Astrocyte (in vitro differentiated cells and primary cell): ENCODE measurements at places on chromosomes 1 and 21.

DNA sequence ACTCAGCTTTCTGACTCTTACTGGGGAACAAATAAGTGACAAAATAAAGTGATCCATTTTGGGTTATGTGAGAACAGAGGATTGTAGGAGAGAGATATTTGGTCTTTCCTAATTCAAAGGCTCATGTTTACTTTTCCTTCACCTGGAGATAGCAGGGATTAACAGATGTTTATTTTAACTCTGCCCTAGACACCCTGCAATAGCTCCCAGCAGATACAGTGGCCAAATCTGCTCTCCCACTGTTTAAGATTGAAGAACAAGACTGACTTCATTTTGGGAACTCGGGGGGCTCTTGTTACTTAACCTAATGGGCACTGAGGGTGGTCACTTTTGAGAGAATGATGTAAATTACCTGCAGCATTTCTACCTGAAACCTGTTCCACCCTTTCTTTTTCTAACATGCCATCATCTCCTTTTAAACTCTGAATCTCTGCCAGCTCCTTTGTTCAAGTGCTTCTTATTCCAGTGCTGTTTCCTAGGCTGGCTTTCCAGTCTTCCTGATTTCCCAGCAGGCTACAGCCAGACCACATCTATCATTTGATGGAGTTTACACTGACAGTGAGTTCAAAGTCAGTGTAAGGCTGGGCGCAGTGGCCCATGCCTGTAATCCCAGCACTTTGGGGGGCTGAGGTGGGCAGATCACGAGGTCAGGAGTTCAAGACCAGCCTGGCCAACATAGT lies 90.0 kb downstream of the SELENOF start:
- H3K36me3 ChIP-seq = no peaks in the 10 kb centered on the region
- no peaks in the 10 kb centered on the region for H3K4me1 ChIP-seq

DNA sequence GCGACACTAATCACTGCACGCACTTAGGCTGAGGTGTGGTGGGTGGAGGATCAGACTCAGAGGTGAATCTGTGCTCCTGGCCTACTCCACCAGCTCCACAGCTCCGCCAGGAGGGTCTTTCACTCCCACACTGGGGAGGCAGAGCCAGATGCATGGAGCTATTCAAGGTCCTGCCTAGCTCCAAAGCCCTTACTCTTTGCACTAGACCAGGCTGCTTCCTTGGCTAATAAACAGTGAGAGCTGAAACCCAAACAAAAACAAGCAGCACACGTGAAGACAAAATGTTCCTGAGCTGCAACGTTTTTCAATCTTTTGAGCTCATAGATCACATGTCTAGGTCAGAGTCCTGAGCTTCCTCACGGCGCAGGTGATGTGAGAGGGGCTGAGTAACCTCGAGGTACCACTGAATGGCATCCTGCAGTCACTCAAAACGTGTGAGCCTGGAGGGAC lies 19.2 kb downstream of the CAPZB start:
- no peak overlapping the region for H3K4me3 ChIP-seq
- peaks cover 5% of the 10 kb centered on the region for H3K36me3 ChIP-seq
- DNase-seq = no peak
- H3K4me1 ChIP-seq = peaks cover 22% of the 10 kb centered on the region

- H3K4me1 ChIP-seq = no peaks in the 10 kb centered on the region
- no peak overlapping the region for H3K4me3 ChIP-seq
- H3K36me3 ChIP-seq = no peaks in the 10 kb centered on the region
- H3K27me3 ChIP-seq = no peaks in the 10 kb centered on the region
These were observed 58.1 kb upstream of the APOBEC4 start for GRCh38 chr1:183711165-183711682.

DNA sequence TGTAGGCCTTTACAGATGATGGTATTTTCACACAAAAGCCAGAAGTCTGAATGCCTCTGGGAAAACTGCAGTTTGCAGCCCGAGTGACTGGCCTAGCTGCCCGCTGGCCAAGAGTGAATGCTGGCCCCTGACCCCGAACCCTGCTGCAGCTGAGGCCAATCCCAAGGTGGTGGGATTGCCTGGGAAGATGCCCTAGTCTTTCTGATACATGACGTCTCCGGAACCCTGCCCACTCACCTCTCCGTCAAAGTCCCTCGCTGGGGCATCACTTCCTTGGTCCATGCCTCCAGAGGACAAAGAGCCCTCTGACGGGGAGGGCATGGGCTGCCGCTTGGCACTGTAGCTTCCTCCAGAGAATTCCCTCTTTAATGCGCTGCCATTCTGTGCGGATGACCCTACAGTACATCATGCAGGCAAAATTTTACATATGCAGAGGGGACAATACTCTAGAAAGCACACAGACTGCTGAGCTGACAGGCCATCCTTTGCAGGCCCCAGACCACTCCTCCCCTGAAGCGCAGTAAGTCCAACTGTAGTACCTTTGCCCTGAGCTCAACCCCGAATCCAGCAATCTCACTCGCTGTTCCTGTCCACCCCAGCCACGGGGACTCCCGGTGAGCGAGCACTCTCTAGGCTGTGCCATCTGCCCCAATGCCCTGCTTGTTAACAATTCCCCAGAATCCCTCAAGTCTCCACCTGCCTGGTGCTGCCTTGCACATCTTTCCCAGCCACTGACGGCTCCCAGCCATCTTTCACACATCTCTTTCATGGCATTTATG lies 54.7 kb downstream of the COQ8A start:
- no peaks in the 10 kb centered on the region for H3K27me3 ChIP-seq
- H3K4me1 ChIP-seq = no peaks in the 10 kb centered on the region
- H3K27ac ChIP-seq = no peak overlapping the region
- H3K4me3 ChIP-seq = no peak overlapping the region
- H3K36me3 ChIP-seq = no peaks in the 10 kb centered on the region
- no peak for DNase-seq

GRCh38 chr1:119870917-119871596 lies 25.3 kb downstream of the ADAM30 start:
- peaks cover 21% of the 10 kb centered on the region for H3K4me1 ChIP-seq
- DNase-seq = peak; percentile 45
- no peaks in the 10 kb centered on the region for H3K27me3 ChIP-seq

- no peak overlapping the region for H3K4me3 ChIP-seq
- no peak for DNase-seq
- no peak overlapping the region for H3K27ac ChIP-seq
- no peaks in the 10 kb centered on the region for H3K27me3 ChIP-seq
- no peaks in the 10 kb centered on the region for H3K4me1 ChIP-seq
- H3K36me3 ChIP-seq = no peaks in the 10 kb centered on the region
These were observed 115.5 kb downstream of the KCNK2 start for GRCh38 chr1:215198021-215198420.

DNA sequence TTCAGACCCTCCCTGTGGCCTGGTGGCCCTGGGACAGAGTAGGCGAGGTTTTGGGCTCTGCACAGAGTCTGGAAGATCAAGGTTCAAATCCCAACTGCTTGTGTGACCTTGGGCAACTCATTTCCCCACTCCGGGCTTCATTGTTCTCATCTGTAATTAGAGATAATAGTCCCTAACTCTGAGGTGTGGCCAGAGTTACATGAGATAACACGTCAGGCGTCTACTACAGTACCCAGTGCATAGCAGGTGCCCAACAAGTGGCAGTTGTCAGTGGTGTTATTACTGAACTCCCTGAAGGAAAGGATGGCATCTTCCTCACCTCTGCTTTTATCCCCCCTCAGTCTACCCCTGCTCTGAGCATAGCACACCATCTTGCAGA lies 20.8 kb downstream of the RAP1GAP start:
- no peaks in the 10 kb centered on the region for H3K36me3 ChIP-seq
- DNase-seq = no peak
- no peak overlapping the region for H3K27ac ChIP-seq

DNA sequence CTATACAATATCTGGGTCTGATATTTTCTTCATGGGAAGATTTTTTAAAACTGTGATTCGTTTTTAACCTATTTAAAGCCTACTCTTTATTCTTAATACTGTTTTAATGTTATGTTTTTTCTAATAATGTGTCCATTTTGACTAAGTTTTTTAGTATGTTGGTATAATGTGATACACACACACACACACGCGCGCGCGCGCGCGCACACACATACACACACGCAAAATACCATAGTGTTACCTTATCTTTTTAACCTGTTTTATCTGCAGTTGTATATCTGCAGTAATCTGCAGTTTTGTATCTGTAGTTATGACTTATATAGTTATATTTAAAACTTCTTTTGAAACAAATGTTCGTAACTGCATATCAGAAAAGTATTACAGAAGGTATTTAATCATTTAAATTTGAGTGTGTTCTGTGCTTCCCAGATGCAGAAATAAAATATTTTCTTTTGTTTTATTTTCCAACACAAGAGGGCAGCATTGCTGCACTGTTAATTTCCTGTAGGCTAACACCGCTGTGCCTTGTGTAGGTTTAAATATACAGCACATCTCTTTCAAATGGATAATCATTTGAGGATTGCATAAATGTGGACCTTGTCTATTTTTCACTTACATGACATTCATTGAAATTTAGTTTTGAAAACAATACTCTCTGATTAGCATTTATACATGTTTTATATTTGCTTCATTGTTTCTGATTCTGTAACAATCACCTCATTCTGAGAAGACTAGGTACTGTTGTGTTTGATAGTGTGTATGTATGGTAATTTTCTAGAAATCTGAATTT lies 166.1 kb downstream of the PDE4B start:
- no peak for DNase-seq
- H3K4me1 ChIP-seq = peaks cover 3% of the 10 kb centered on the region
- H3K36me3 ChIP-seq = no peaks in the 10 kb centered on the region
- H3K27ac ChIP-seq = no peak overlapping the region

- no peaks in the 10 kb centered on the region for H3K4me1 ChIP-seq
- no peak for DNase-seq
- H3K27me3 ChIP-seq = no peaks in the 10 kb centered on the region
- no peak overlapping the region for H3K27ac ChIP-seq
- peaks cover 29% of the 10 kb centered on the region for H3K36me3 ChIP-seq
These were observed 37.5 kb downstream of the S100B start for GRCh38 chr21:46567348-46567747.

- H3K4me3 ChIP-seq = no peak overlapping the region
- H3K27me3 ChIP-seq = no peaks in the 10 kb centered on the region
These were observed 27.5 kb downstream of the KCTD3 start for GRCh38 chr1:215594640-215595039.

DNA sequence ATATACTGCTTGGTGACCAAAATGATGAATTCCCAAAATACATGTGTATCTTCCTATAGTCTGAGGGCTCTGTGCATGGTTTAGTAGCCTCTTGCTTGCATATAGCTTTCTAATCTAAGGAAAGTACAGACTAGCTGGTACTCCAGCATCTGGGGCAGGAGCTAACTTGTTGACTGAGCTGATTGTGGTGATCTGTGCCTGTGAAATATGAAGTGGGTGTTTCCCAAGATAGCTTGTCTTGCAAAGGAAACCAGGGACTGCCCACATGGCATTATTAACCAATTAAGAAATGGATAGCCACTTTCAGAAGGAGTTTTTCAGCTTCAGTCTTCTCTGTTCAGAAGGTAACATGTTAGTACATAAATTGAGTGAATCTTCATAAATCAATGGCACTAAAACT lies 219.8 kb downstream of the NEGR1 start:
- peak; percentile 14 for DNase-seq
- H3K4me1 ChIP-seq = no peaks in the 10 kb centered on the region
- no peak overlapping the region for H3K4me3 ChIP-seq
- no peak overlapping the region for H3K27ac ChIP-seq
- no peaks in the 10 kb centered on the region for H3K27me3 ChIP-seq
- H3K36me3 ChIP-seq = no peaks in the 10 kb centered on the region

DNA sequence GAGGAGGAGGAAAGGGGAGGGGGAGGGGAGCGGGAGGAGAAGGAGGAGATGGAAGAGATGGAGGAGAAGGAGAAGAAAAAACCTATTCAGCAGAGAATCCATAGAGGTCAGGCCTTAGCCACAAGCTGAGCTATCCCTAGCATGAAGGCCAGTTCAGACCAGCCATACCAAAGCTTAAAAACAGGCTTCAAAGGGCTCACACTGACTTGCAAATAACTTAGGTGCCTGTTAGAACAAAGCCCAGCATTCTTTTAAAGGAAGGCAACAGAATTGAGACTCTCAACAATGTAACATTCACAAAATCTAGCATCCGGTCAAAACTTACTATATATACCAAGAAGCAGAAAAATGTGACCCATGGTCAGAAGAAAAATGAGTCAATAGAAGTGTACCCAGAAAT lies 43.6 kb upstream of the IFFO2 start:
- no peak overlapping the region for H3K27ac ChIP-seq
- H3K4me1 ChIP-seq = peaks cover 5% of the 10 kb centered on the region
- H3K27me3 ChIP-seq = no peaks in the 10 kb centered on the region
- H3K36me3 ChIP-seq = no peaks in the 10 kb centered on the region
- peak; percentile 7 for DNase-seq

DNA sequence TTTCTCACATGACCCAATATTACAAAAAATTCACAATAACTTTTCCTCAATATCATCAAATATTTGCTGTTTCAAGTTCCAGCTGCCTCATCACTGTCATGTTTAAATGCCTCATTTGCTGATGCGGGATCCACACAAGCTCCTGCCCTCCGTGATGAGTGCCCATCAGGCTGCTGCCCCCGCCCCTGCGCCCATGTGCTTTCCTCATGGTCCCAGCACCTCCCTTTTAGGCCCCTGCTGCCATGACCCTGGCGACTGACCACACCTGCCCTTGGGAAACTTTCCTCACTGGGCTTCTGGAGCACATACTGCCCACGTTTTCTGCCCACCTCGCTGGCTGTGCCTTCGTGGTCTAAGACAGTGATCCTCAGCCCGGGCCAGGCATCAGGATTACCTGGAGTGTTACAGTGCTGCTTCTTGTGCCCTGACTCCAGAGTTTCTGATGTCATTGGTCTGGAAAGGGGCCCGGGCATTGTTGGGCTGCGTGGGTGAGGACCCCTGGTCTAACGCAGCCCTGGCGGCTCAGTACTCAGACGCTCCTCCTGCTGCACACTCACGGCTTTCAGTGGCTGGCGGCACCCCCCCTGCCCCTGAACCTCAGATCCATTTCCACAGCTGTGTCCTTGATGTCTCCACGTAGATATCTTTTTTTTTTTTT lies 20.5 kb downstream of the PLEKHM2 start:
- H3K27ac ChIP-seq = no peak overlapping the region
- peaks cover 20% of the 10 kb centered on the region for H3K4me1 ChIP-seq
- no peaks in the 10 kb centered on the region for H3K27me3 ChIP-seq
- peaks cover 2% of the 10 kb centered on the region for H3K36me3 ChIP-seq
- H3K4me3 ChIP-seq = no peak overlapping the region
- no peak for DNase-seq

- no peaks in the 10 kb centered on the region for H3K36me3 ChIP-seq
- H3K4me3 ChIP-seq = no peak overlapping the region
- no peak overlapping the region for H3K27ac ChIP-seq
- H3K4me1 ChIP-seq = no peaks in the 10 kb centered on the region
- DNase-seq = no peak
These were observed 32.0 kb upstream of the CD2 start for GRCh38 chr1:116722016-116722838.

DNA sequence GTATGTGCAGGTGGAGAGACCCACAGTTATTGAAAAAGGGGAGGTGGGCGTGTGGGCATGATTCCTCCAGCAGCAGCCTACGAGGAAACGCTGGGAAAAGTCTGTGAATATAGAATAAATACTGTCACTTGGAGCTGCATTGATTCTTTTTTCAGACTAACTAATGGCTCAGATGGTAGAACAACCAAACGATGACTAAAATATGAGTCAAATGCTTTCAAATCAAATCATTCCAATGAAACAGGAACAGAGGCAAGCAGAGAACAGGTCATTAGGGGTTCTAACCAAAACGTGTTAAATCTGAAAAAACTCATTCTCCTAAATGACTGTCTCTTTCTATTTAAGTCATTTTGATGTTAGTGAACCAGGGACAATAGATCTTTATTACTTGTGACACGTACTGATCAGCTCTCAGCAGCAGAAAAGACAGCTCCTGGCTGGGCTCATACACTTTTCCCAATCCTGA lies 35.1 kb upstream of the SEC16B start:
- no peaks in the 10 kb centered on the region for H3K27me3 ChIP-seq
- no peak overlapping the region for H3K27ac ChIP-seq
- H3K36me3 ChIP-seq = no peaks in the 10 kb centered on the region

GRCh38 chr21:35010447-35010846 lies 38.7 kb downstream of the RUNX1 start:
- no peak overlapping the region for H3K27ac ChIP-seq
- no peak for DNase-seq
- no peaks in the 10 kb centered on the region for H3K36me3 ChIP-seq
- H3K27me3 ChIP-seq = no peaks in the 10 kb centered on the region
